Cardiac septum (tissue), 1 donor: ENCODE measurements at places on chromosomes 5 and 9. TPM values are rescaled to one million over a fixed set of nuclear protein-coding genes. Genes with fewer than 3 reads are reported as not detected.

Gene DUSP1
- total RNA-seq = 49.9 TPM

Gene CYSRT1
- not detected for total RNA-seq

Gene ARID3C
- total RNA-seq = not detected

Gene TICAM2
- 2.0 TPM for total RNA-seq

Gene BTNL3
- total RNA-seq = not detected

Gene REEP2
- total RNA-seq = 10.8 TPM

Gene IFNA6
- total RNA-seq = not detected

Gene EPB41L4A
- 18.0 TPM for total RNA-seq
